ENCODE measurements at places on chromosomes 6 and 20. TPM values are rescaled to one million over a fixed set of nuclear protein-coding genes. Genes with fewer than 3 reads are reported as not detected.
A peak's percentile ranks its signal among the peaks of the same experiment; 100 is the strongest.

DNA sequence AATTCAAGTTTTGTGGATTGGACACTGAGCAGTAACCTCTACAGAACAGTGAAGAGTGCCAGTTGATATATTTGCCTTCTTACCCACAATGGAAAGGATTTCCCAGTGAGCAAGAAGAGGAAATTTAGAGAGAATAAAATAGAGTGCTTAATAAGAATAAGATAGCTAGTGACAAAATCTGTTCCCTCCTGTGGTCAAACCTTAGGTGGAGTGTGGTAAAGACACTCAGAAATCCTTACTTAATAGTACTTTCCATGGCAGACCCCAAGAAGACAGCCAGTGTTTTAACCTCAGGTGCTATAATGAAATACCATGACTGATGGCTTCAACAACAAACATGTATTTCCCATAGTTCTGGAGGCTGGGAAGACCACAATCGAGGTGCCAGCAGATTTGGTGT, 108.4 kb upstream of the TNFAIP3 start:
- no peak for DNase-seq

DNA sequence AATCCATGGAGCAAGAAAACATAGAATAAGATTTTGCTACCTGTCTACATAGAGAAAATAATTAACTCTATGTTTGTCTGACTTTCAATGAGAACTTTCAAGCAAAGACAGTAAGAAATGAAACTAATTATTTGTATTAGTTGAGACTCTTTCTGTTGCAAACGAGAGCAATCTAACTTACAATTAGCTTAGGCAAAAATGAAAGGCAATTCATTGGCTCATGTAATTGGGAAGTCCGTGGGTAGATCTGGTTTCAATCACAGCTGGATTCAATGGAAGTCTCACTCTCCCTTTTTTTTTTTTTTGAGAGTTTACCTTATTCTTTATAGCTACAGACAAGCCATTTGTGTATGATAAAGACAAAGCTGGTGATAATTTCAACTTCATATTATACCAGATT, 68.2 kb upstream of the STXBP5 start:
- no peak for DNase-seq

DNA sequence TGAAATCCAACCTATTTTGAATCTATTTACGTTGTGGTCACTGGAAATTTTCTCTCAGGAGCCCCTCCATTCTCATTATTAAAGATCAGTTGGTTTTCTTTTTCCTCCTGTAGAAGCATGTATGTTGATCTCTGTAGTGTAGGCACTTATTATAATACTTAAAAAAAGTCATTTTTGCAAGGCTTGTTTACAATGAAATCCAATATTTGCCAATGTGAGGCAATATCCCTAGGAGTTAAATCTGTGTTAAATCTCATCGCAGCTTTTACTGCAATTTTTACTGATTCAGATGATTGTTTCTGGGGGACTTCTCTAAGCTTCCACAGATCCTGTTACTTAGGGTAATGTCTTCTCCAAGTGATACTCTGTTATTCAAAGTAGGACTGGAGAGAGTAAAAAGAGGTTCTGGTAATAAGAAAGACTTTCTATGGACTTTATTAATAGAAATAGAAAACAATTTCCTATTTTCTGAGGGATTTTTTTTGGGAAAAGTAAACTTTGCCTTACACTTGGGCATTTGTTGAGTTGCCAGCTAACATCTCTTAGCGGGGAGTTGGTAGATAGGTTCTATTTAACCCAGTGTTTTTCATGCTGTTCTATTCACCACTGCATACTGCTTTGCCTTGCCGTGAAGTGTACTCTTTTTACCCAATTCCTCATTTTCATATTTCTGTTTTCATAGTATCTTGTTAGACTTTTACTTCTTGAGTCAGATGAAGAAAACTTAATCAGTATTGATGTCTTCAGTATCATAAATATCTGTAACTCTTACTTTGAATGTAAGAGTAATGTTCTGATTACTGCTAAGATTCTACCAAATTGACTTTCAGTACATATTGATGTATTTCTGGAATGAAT, 48.6 kb downstream of the CDKAL1 start:
- DNase-seq: peak; percentile 39

Gene NRSN1
- not detected for polyA plus RNA-seq

GRCh38 chr6:4693173-4693970, 82.8 kb upstream of the CDYL start:
- DNase-seq: no peak

GRCh38 chr20:3563548-3564177, 92.8 kb downstream of the ATRN start:
- DNase-seq: peak; percentile 80

GRCh38 chr6:165830761-165831160, 167.7 kb upstream of the PDE10A start:
- no peak for DNase-seq

Gene TPD52L1
- 17.8 TPM for polyA plus RNA-seq

Gene RSPH9
- polyA plus RNA-seq: 1.7 TPM

DNA sequence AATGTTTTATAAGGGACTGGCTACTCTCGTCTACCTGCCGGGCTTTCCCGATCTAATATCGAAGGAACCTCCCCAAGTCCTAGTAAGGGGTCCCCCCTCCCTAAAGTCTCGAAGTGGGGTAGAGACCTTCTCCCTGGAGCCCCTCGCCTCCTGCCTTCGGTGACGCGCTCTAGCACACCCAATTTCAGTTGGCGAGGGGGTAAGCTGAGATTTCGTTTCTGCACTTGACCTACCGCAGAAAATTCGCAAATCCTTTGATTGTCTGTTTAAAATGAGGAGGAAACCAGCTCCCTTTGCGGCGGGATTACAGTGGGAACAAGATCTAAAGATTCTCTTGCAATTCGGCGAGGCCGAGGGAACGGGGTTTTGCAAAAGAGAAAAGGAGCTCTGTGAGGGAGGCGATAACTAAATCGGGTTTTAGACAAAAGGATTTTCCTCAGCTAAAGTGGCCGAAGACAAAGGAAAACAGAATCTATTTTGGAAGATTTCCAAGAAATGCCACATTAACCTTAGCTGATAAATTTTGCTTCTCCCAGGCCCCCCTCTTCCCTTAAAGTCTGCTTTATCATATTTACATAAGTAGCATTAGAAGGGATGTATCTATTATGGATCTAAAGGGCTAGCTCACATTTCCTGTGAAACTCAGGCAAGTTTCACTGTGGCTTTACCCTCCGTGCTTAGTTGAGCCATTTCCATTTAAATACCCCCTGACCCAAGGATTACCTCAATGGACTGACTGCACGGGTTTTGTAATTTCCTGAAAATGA, 8.4 kb downstream of the SIM1 start:
- no peak for DNase-seq

GRCh38 chr20:58854638-58855471, 2.3 kb downstream of the GNAS start:
- no peak for DNase-seq

Gene RGS17
- 0.17 TPM for polyA plus RNA-seq

DNA sequence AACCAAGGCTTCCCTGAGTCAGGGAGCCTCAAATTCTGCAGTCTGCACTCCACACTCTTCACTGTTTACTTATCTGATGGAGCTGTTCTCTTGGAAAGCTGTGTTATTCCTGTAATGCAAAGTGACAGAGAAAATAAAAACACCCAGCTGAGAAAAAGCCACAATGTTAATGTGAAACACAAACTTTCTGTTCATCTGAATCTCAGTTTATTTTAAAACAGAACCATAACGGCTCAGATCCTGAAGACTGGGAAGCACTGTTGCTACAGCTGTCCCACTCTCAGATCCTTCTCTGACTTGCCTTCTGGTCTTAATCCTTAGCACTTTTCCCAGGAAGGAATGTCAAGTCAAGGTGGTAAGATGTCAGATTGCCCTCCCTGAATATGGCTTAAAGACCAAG, 736.6 kb downstream of the DHX35 start:
- DNase-seq: peak; percentile 12

Gene TCF21
- 21.0 TPM for polyA plus RNA-seq

Gene PRRC2A
- 90.4 TPM for polyA plus RNA-seq

- DNase-seq: no peak
These were observed 122.9 kb downstream of the AKAP7 start for GRCh38 chr6:131258010-131258652.

DNA sequence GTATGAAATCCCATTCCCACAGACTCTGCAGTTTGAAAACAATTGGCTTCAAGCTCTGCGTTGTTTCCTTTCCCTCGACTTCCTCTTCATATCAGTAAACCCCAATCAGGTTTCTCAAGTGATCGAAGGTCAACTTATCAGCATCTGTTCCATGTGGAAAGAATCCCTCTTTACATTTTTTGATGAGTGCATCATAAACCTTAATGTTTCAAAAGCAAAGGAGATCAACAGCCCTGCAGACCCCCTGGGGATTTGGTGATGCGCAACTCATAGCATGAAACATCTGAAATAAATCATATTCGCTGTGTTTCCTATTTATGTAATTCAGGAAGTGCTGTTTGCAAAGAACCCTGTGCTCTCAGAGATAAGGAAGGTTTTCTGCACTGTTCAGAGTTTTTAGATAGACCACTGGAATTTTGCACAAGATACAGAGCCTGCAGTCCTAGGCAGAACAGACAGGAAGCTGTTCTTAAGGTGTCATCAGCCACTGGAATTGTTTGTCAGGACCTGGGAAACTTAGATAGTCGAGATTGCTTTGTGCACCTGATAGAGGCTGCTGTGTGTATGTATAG, 216.0 kb downstream of the HIVEP2 start:
- no peak for DNase-seq

GRCh38 chr6:53484476-53485280, 60.2 kb downstream of the GCLC start:
- peak; percentile 67 for DNase-seq

GRCh38 chr6:113447088-113447831, 409.9 kb upstream of the MARCKS start:
- no peak for DNase-seq

GRCh38 chr6:151905072-151905471, 97.6 kb downstream of the ESR1 start:
- DNase-seq: no peak

- no peak for DNase-seq
These were observed 641.2 kb downstream of the DOK5 start for GRCh38 chr20:55116598-55116997.

DNA sequence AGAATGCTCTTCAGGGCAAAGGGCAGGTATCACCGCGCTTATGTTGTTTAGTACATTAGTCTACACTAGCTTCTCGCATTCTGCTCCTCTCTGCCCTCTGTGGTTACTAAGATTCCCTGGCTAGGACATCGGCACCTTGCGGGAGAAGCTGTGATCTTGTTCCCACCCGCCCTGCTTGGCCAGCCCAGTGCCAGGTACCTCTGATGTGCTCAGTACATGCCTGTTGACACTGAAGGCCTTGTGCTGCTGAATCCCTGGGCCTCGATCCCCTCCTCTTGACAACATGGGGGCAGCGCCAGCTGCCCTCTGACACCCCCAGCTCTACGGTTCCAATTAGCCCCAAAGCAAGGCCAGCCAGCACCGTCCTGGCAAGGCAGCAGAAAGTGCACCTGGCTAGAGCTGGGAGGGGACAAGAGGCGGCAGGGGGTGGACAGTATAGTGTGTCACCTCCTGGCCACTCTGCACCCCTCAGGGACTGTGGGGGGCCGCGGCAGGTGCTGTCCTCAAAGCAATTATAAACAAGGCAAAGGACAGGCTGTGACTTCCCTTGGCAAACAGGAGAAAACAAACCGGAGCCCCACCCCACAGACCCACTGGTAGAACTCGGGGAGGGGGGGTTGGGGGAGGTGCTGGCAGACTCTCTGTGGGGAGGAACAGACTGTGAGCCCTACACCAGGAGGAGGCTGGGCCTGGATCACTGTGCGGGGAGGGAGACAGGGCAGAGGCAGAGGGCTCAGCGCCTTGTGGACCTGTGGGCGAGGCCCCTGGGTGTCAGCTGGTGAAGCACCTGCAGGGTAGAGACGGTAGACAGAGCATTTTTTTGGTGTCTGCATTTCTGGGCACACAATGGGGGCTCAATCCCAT, 7.1 kb downstream of the TFEB start:
- no peak for DNase-seq

DNA sequence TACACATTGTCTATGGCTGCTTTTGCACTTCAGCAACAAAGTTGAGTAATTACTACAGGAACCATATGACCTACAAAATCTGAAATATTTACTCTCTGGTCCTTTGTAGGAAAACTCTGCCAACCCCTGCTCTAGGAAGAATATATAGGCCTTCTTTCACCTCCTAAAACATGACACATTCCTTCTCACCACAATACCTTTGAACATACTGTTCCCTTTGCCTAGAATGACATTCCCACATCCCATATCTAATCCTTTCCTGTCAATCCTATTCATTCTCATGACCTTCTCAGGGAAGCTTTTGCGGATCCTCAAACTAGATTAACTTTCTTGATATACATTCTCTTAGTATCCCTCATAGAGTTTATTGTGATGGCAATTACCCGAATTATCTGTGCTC, 18.0 kb upstream of the NCOA6 start:
- DNase-seq: no peak

- no peak for DNase-seq
These were observed 35.9 kb upstream of the CST7 start for GRCh38 chr20:24913076-24913628.

GRCh38 chr20:25023356-25023755, 30.8 kb upstream of the APMAP start:
- DNase-seq: peak; percentile 11

Gene TBC1D32
- polyA plus RNA-seq: 1.2 TPM

DNA sequence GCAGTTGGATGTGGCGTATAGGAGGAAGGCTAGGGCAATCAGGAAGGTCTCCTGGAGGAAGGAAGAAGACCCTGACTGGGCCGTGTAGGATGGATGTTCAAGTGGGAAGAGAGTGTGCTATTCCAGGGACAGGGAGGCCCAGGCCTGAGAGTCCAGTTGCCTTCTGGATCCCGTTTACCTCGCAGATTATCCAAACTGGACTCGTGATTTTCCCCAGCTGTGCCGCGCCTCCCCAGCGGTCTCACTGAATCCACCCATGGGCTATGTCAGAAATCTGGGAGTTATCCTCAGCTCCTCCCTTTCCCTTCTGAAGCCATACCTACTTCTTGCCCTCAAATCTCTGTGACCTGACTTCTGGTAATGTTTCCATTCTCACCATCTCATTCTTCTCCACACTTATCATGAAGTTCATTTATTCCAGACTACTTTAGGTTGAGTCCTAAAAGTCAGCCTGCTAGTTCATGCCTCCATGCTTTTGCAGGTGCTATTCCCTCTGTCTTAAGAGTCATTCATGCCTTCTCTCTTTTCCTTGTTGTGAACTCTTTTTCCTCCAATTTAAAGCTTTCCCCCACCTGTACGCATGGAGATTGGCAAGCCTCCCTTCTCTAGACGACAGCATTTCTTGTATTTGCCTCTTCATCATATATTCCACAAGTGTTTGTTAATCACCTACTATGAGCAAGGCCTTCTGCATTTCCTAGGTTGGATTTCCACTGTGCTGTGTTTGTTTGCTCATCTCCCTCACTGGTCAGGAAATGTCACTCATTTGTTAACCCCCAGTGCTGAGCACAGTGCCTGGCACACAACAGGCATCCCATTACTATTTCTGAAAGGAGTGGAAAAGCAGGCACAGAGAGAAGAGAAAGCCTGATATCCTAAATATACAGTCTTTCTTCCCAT, 2.7 kb downstream of the SDCBP2 start:
- no peak for DNase-seq

DNA sequence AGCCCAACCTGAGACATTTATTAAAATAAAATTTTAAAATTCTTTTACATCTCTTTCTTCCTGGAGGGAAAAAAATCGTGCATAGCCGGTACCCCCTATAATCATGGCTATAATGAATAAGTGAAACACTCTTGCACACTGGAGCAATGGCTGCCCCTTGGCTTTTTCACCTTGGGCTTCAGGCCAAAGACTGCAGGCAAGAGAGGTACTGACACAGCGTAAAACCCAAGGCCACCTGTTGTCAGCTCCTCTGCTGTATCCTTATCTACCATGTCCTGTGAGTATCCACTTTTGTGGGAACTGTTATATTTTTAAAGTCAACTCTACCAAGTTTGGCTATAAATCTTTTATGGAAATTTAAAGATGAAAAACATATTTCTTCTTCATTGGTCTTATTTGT, 23.0 kb upstream of the LY86 start:
- DNase-seq: no peak

Gene RSPO3
- 3.8 TPM for polyA plus RNA-seq
